RPMI7951 (cell line): ENCODE measurements at places on chromosomes 5 and 9. TPM values are rescaled to one million over a fixed set of nuclear protein-coding genes. Genes with fewer than 3 reads are reported as not detected.

The KCNV2 gene
- total RNA-seq, result not detected in 2 replicates

DNA sequence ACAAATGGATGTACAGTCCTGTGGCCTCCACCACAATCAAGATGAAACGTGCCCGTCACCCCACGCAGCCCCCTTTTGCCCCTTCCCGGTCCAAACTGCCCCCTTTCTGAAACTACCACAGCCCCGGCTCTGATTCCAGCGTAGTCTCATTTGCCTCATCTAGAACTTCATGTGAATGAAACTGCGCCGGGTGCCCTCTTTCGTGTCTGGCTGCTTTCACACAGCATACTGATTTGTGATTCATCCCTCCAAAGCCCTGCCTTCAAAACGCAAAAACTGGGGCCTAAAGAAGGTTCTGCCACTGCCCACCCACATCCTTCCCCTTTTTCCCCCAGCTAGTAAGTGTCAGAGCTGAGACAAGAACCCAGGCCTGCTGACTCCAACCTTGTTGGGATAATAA is 31.5 kb upstream of the NCS1 start:
- no peak for DNase-seq

The IQGAP2 gene
- 0.24 and 0.29 TPM in 2 replicates for total RNA-seq

GRCh38 chr5:169702693-169703481 is 65.8 kb downstream of the DOCK2 start:
- DNase-seq, result no peak

The FCN2 gene
- not detected in 2 replicates for total RNA-seq

DNA sequence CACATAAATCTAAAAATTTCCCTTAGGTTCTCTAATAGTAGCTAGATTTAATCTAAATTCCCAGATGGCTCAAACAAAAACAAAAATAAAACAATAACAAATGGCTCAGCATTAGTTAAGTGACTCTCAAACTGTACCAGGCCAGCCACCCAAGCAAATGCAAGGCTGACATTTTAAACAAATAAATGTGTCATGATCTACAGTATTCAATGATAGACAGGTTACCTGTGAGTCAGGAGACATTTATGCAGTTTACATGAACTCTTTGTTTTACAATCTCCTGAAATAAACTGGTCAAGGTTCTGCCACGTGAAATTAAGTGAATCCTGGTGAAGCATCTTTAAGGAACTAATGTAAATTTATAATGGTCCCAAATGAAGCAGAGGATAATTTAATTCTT is 580.2 kb upstream of the PTPRD start:
- no peak for DNase-seq
